ENCODE measurements at places on chromosomes 2 and 18. TPM values are rescaled to one million over a fixed set of nuclear protein-coding genes. Genes with fewer than 3 reads are reported as not detected.

DNA sequence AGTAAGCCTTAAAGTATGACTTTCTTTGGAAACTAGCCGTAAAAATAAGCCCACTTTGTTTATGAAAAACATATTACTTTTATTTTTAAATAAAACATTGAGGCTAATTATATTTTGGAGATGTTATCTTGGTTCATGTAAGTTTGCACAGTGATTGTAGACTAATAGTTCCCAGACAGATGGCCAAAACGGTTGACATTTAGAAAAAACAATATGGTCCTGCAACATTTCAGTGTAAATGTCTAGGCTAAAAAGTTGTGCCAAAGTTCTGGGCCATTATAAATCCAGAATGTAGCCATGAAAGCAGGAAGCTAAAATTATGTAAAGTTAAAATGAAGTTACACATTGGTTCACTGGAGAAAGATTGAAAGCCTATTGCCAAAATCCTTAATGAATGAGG, 43.6 kb downstream of the SLC5A7 start:
- no peak for DNase-seq

GRCh38 chr2:46329803-46330775, 32.9 kb downstream of the EPAS1 start:
- peak; percentile 95 for DNase-seq

DNA sequence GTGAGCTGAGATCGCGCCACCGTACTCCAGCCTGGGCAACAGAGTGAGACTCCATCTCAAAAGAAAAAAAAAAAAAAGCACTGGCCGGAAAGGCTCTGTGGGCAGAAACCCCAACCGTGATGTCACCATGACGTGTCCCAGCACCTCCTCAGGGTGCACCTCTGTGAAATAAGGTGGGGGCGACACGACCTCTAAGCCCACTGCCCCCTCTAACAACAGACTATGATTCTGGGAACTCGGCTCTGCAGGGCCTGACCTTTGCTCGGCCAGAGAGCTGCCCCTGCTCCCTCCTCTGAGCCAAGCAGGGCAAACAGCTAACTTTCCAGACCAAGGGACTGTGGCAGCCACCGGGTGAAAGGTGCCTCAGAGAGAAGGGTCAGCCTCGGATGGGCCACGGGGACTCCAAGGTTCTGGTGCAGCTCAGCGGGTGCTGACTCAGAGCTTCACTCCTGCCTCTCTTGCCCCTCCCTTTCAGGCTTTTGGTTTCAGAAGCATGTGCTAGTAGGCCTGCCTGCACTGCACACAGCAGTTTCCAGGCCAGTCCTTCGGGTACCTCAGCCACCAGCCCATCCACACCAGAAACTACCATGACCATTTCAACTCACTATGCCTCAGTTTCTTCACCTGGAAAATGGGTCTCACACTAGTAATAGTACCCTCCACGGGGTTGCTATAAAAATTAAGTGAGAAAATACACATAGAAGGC, 8.0 kb downstream of the TMBIM1 start:
- DNase-seq = peak; percentile 80

GRCh38 chr2:172821370-172822338, 86.0 kb downstream of the RAPGEF4 start:
- DNase-seq = peak; percentile 25

DNA sequence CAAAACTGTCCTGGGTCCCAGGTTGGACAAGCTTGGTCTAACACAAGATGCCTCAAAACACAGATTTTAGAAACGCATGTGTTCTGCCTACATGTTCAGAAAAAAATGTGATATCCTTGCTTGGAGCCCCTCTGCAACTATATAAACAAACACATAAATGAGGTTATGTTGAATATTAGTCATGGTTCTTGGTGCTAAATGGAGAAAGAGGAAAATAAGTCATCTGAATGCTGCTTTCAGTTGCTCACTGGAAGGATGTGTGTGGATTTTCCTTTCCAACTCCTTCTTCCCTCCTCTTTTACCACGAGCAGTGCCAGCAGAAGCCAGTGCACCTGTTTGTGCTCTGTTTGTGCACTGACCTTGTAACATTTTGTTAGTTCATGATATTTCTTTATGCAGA, 85.3 kb downstream of the PIEZO2 start:
- peak; percentile 65 for DNase-seq

DNA sequence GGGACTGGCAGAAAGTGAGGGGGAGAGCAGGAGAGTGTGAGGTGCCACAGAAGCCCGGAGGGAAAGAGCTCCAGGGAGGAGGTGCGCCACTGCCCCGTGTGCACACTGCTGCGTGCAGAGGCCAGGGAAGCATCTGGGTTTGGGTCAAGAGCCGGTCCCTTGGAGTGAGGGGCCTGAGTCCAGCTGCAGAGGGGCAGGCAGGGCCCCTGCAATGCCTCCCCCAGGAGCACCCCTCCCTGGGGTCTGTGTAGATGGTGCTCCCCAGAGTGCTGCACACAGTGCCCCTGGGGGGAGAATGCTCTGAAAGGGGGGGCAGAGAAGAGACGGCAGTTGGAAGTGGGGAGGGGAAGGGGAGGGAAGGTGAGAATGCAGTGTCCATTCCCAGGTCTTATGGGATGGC, 3.7 kb upstream of the LIMS2 start:
- no peak for DNase-seq

- no peak for DNase-seq
Observed at GRCh38 chr2:169693360-169693759, 845 bp downstream of the CFAP210 start.

- DNase-seq = peak; percentile 82
Observed at GRCh38 chr2:24708537-24709152, 84.5 kb downstream of the PTRHD1 start.

GRCh38 chr2:198073253-198073652, 268.9 kb downstream of the PLCL1 start:
- DNase-seq = no peak

GRCh38 chr18:66346833-66347588, 256.9 kb downstream of the CDH19 start:
- DNase-seq = no peak

DNA sequence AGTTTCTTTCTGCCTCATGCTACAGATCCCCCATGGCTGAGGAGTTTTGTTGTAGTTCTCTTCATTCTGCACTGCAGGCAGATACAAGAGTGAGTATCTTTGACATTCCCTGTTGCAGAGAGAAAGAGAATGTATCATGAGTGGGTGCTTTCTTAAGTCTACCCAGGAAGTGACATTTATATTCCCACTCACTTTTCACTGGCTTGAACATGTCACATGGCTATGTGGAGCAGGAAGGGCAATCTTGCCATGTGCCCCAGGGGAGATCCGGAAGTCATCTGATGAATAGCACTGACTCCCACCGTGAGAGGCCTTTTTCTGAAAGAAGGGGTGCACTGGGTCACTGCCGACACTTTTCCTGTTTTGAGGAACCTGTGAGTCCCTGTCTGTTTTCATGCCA, 66.4 kb upstream of the BOD1L2 start:
- DNase-seq = no peak

DNA sequence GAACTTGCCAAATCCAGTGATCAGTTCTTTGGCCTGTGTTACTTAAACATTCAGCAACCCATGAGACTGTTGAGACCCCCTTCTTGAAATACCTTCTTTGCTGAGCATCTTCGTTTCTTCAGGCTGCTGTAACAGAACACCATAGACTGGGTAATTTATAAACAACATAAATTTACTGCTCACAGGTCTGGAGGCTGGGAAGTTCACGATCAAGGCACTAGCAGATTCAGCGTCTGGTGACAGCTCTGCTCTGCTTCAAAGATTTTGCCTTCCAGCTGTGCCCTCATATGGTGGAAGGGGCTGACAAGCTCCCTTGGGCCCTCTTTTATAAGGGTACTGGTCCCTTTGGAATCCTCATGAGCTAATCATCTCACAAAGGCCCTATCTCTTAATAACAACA, 28.8 kb upstream of the TSPYL6 start:
- DNase-seq = no peak

GRCh38 chr2:219609149-219609750, 11.6 kb downstream of the STK11IP start:
- DNase-seq = no peak

GRCh38 chr2:230444832-230445231, 28.8 kb downstream of the SP100 start:
- DNase-seq = no peak

GRCh38 chr2:101348883-101349282, 38.4 kb downstream of the CREG2 start:
- DNase-seq = no peak

DNA sequence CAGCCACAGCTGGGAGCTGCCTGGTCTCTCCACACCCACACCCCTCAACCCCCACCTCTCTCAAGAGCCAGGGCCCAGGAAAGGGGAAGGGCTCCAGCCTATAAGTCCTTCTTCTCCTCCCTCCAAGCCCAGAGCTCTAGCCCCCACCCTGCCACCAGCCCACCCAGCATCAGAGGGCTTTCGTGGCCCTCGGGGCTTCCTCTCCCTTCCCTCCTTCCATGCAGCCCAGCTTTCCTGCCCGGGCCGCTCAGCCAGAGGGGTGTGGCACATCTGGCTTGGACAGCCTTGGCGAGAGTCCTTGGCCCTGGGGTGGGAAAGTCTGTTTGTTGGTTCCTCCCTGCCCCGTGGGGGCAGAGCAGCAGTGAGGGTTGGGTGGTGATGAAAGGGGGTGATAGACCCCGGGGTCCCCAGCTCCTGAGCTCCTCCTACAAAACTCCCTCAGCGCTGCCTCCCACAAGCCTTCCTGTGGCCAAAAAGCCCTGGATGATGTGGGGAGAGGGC, 7.0 kb downstream of the TNS1 start:
- DNase-seq = no peak

DNA sequence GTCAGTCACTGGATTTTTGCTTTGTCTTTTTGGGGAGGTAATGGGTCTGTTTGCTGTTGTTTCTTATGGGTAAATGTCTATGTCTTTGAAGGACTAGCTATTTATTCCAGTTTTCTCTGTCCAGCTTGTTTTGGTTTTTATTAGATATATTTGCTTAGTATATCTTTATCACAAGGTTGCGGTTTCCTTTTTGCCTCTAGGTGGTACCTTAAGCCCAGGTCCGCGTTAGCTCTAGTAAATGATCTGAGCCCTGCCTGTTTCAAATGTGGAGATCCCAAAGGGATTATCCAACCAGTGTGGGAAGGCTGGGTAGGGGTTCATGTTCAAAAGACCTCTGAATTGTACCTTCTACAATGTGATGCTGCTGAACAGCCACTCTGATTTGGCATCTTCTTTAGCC, 114.5 kb downstream of the MYO3B start:
- DNase-seq = no peak

DNA sequence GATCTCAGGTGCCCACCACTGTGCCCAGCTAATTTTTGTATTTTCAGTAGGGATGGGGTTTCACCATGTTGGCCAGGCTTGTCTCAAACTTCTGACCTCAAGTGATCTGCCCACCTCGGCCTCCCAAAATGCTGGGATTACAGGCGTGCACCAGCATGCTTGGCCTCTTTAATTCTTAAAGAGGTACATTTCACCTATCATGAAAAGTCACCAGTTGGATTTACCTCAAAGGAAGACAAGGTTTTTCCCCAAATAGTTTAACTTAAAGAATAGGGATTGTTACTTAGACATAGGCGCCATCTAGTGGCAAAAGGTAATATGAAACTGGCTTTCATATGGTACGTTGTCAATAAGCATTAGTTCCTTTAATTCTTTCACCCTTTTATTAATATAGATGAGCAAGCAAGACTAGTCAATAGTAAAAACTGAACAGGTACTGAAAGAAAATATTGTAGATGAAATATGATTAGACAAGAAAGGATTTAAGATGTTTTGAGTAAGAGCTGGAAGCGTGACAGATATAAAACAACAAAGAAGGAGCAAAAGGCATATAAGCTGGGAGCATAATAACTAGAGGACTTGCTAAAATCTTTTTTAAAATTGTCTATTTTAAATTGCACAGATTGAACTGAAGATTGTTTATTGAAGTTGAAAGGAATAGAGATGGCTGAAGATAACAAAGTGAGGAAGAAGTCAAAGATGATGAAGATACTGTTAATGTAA, 35.0 kb upstream of the PSMD14 start:
- peak; percentile 72 for DNase-seq

DNA sequence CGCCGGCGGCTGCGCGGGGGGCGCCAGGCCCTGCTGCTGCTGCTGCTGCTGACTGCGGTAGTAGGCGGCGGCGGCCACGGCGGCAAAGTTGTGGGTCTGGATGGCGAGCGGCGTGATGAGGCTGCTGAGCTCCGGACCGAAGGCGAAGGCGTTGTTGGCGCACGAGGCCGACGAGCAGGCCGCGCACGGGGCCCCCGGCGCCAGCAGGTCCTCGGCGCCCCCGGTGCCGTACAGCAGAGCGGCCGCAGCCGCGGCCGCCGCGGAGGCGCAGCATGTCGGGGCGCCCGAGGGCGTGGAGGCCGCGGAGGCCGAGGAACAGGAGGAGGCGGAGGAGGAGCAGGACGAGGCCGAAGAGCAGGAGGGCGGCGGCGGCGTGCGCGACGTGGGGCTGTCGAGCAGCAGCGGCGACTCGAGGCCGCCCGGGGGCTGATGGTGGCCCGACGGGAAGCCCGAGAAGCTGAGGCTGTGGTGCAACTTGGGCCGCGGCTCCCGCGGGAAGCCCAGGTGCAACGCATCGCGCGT, 1.8 kb downstream of the ZFP36L2 start:
- DNase-seq = peak; percentile 17

DNA sequence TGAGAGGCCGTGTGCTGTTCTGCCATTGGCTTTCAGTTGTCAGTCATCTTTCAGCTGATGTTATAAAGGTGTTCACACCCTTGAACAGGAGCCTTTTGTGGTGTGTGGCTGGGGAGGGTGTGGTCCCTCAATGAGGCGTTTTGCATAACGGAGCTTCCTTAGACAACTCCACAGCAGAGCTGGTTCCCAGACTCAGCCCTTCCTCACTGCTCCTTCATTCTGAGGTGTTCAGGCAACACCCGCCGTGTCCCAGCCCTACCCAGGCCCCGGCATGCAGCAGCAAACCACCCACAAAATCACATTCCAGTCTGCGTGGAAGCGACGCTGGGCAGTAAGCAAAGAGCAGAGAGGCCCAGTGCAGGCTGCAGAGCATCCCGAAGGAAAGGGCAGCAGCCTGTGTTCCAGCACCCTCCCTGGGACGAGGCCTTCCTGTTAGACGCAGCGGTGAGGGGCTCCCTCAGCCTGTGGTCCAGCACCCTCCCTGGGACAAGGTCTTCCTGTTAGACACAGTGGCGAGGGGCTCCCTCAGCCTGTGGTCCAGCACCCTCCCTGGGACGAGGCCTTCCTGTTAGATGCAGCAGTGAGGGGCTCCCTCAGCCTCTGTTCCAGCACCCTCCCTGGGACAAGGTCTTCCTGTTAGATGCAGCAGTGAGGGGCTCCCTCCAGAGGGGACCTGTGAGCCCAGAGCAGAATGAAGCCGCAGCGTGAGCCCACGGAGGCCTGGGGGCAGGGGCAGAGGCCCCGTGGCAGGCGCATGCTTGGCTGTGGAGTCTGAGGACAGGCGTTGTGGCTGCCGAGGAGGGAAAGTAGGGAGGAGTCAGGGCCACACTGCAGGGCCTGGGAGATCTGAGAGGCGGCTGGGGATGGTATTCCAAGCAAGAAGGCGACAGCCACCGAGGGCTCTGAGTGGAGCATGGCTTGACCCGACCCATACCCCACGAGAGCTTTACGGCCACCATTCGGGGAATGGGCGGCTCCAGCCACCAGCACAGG, 201.8 kb upstream of the HDAC4 start:
- no peak for DNase-seq

- DNase-seq = peak; percentile 4
Observed at GRCh38 chr2:228777855-228778355, 493.2 kb downstream of the PID1 start.

Gene FOXD4L1
- not detected for total RNA-seq

Gene EGR4
- total RNA-seq = not detected

Gene SERPINB7
- total RNA-seq = 100 TPM

Gene CIDEA
- total RNA-seq = not detected

Gene KCNE4
- total RNA-seq = 8.3 TPM

Gene SYT4
- not detected for total RNA-seq

Gene GCG
- not detected for total RNA-seq

Gene MARCO
- total RNA-seq = not detected

Gene METTL4
- 6.7 TPM for total RNA-seq

Gene NXPH2
- not detected for total RNA-seq

Gene GRB14
- total RNA-seq = not detected

Gene GULP1
- total RNA-seq = 40.1 TPM
